Tibial nerve (tissue), 4 donors: ENCODE measurements at places on chromosomes 7 and 10. TPM values are rescaled to one million over a fixed set of nuclear protein-coding genes. Genes with fewer than 3 reads are reported as not detected.

CYP3A7 gene
- total RNA-seq: 0.22 TPM

GRCh38 chr7:6332386-6332785 is 60.0 kb upstream of the CYTH3 start:
- DNase-seq: no peak

- no peak for DNase-seq
Observed at GRCh38 chr7:106954840-106955239, 89.7 kb upstream of the PRKAR2B start.

- DNase-seq: no peak
Observed at GRCh38 chr7:158649279-158649678, 55.3 kb downstream of the NCAPG2 start.

CTAGE15 gene
- total RNA-seq: not detected

DNA sequence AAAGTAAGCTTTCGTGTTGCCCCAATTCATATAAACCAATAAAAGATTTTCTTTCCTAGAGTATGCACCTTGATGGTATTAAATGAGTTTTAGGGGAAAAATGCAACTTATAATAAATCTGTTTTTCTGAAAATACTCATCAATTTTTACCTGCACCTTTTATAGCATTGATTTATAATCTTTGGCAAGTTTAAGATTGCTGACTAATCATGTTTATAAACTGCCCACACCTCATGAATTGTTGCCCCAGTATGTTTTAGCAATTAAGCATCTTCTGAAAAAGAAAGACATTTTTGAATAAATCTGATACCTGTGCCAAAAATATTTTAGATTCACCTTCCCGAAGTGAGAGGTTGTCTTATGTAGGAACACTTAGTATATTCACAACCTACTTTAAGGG is 420.0 kb downstream of the THSD7A start:
- DNase-seq: no peak

DNA sequence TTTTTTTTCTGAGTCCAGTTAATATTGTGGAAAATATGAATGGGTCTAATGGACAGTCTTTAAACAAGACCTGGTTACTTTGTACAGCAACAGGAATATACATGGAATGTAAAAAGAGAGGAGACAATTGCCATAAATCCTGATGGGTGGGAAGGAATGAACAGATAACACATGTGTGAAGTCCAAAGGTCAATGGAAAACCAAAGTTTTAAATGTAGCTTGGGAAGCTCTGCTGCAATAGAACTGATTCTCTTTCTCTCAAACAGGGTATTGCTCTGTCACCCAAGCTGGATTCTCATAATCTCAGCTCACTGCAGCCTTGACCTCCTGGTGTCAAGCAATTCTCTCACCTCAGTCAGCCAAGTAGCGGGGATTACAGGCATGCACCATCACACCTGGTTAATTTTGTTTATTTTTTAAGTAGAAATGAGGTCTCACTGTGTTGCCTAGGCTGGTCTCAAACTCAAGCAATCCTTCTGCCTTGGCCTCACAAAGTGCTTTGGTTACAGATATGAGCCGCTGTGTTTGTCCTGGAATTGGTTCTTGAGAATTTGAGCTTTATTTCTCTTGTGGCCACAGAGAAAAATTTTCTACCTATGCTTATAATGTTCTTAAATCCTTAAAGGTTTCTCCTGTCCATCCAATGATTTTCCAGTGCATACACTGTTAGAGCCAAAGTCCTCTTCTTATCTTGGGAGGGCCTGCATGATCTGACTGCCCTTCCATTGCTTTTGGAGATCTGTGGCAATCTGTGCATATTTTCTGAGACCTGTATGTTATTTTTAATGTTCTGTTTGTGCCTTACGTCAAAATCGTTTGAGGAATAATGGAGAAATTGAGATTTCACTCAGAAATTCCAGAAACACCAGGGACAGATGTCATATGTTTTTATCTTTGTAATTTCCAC is 30.7 kb upstream of the ZNF92 start:
- no peak for DNase-seq

DNA sequence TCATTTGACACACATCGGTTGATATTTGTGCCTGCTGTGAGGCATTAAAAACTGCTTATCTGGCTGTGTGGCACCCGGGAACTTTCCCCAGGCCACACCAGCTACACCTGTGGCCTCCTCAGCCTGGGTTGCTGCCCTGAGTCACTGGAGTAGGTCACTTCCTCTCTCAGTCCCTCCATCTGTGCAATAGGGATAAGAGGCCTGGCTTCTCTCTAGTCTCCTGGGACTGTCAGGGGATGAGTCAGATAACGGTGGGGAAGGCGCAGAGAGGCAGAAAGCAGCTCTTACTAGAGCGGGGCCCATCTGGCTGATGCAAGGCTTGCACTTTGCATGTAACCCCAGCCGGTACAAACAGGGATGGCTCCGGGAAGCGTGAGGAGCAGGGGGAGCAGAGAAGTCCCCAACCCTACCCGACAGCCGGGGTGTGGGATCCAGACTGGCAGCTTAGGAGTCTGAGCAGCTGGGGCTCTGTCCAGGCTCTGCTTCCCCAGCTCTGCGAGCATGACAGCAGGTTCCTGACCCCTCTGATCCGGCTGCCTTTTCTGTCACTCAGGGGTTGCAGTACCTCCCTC is 34.0 kb downstream of the DNAJB12 start:
- DNase-seq: no peak

SLC26A3 gene
- total RNA-seq: not detected

GRCh38 chr7:65475734-65476319 is 102.2 kb downstream of the ZNF92 start:
- DNase-seq: no peak

TWIST1 gene
- total RNA-seq: 28.2 TPM
